Pancreas (tissue), 10 donors: ENCODE measurements at places on chromosomes 7 and 10. TPM values are rescaled to one million over a fixed set of nuclear protein-coding genes. Genes with fewer than 3 reads are reported as not detected.

Gene PKD2L1
- polyA plus RNA-seq, result 0.11 TPM

Gene IL6
- 3.1 TPM for polyA plus RNA-seq

Gene RBP3
- polyA plus RNA-seq, result not detected

Gene EPHB6
- polyA plus RNA-seq, result 117 TPM

Gene AZGP1
- 362 TPM for polyA plus RNA-seq

Gene GRM3
- 0.02 TPM for polyA plus RNA-seq

Gene GATAD1
- polyA plus RNA-seq, result 30.1 TPM

Gene SKIDA1
- polyA plus RNA-seq, result 0.52 TPM

Gene AKR1C4
- 0.07 TPM for polyA plus RNA-seq

Gene DYDC2
- 0.15 TPM for polyA plus RNA-seq

Gene ELN
- polyA plus RNA-seq, result 118 TPM

Gene KCP
- 0.33 TPM for polyA plus RNA-seq

Gene MSS51
- polyA plus RNA-seq, result 2.0 TPM

Gene PILRB
- polyA plus RNA-seq, result 202 TPM

Gene GPR15LG
- polyA plus RNA-seq, result 0.23 TPM

Gene IKZF1
- polyA plus RNA-seq, result 0.87 TPM
